ENCODE measurements at places on chromosomes 2 and 18.

DNA sequence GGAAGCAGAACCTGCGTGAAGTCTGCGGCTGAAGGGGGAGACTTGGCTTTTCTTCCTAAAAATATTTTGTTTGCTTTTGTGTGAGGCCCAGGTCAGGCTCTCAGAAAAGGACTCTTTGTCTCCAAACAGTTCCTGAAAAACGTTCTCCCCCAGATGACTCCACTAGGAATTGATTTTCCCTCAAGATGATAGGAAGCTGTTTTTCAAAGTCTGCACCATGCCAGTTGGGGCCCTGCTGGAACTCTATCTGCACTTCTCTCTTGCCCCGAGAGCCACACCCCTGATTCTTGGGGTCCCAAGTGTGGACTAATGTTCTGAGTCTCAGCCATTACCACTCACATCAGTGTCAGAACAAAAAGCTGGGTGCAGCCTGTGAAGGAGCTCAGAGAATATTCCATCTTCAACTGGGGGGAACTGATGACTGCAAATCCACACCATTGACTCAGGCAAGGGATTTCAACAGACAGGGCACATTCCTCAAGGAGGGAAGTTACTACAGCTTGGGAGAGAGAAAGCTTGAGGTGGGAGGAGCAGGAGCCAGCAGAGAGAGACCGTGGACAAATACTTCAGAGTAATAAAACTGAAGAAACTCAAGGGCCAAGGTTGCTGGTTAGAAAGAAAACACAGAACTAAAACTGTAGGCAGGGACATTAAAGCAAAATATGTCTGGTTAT lies 768.3 kb downstream of the RNF144A start:
- no peak for DNase-seq

GRCh38 chr18:62982600-62983251 lies 267.4 kb downstream of the PHLPP1 start:
- DNase-seq = peak; percentile 65

- DNase-seq = no peak
Observed at GRCh38 chr2:97693476-97693875, 19.9 kb upstream of the ZAP70 start.

GRCh38 chr2:52345082-52345481 lies 1313.2 kb upstream of the NRXN1 start:
- no peak for DNase-seq

DNA sequence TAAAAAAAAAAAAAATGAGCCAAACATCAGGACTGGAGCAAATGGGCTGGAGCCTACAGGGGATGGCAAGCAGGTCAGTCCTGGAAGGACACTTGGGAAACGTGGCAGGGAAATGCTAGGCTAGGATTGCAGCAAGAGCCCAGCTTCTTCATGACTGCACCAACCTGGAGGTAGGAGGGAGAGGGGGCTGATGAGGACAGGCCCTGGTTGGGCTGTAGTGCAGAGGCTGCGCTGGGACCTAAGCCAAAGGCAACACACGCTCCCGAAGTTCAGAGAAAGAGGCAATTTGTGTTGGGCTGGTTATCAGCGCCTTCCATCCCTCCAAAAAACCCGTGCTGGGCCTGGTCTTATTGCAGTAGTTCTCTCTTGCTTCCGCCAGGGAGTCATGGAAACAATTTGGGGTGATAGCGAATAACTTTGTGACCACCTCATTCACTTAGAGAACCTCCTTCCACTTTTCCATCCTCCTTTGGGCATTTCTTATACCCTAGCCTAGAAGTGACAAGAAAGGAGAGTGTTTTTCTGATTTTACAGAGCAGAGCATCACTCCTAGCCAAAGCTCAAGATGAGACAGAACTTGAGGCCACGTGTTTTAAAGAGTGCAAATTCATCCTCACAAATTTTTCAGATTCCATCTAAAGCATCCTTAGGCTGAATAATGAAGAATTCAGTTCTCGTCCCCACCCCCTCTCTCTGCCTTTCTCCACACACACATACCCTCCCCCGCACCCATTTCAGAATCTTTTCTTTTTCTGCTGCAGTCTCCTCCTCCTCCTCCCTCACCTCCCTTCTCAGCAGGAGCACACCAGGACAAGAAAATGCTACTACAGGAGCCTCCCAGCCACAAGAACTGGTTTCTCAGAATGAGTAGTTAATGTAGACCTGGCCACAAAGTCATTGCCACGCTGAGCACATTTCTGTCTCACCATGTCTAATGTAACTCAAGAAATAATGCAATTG lies 82.5 kb upstream of the STPG4 start:
- no peak for DNase-seq

DNA sequence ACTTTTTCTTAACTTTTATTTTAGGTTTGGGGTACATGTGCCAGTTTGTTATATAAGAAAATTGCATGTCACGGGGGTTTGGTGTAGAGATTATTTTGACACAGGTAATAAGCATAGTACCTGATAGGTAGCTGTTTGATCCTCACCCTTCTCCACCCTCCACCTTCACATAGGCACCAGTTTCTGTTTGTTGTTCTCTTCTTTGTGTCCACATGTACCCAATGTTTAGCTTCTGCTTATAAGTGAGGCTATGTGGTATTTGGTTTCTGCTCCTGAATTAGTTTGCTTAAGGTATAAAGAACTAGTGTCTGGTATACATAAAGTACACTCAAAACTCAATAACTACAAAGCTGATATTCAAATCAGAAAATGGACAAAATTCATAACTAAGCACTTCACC lies 654.6 kb upstream of the LINC00305 start:
- no peak for DNase-seq

GRCh38 chr2:88669482-88670214 lies 21.8 kb upstream of the RPIA start:
- peak; percentile 66 for DNase-seq

GRCh38 chr18:57447154-57447621 lies 12.0 kb downstream of the ONECUT2 start:
- DNase-seq = no peak

DNA sequence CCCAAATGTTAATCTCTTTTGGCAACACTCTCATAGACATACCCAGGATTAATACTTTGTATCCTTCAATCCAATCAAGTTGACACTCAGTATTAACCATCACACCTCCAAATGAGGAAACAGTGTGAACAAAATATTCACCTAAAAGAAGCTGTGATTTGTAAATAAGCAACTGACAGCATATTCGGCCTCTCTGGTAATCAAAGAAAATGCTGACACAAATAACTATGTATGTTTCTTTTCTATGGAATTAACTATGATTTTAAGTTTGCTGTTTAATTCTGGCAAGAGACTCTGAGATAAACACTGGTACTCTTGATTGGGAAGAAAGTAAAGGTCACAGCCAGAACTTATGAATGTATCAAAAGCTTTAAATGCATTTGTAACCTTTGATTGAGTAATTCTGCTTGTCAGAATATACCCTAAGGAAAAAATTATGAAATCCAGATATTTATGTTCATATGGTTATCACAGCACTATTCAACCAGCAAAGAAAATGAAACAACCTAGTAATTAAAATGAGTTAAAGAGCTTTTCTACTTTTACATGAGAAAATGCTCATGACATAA lies 3.6 kb upstream of the GYPC start:
- no peak for DNase-seq

DNA sequence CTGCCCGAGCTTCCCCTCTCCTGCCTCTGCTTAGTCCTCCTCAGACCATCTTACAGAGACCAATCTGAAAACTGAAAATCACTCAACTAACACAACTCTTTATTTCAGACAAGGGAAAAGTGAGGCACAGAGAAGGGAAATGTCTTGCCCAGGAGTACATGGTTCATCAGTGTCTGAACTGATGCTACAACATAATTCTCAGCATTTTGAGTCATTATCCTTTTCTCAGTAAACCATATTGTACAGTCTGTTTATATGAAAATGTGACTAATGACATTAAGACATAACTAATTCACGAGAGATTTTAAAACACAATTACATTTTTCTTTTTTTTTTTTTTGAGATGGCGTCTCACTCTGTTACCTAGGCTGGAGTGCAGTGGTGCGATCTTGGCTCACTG lies 62.7 kb downstream of the ITSN2 start:
- no peak for DNase-seq

GRCh38 chr2:8080063-8080462 lies 601.8 kb upstream of the ID2 start:
- no peak for DNase-seq

DNA sequence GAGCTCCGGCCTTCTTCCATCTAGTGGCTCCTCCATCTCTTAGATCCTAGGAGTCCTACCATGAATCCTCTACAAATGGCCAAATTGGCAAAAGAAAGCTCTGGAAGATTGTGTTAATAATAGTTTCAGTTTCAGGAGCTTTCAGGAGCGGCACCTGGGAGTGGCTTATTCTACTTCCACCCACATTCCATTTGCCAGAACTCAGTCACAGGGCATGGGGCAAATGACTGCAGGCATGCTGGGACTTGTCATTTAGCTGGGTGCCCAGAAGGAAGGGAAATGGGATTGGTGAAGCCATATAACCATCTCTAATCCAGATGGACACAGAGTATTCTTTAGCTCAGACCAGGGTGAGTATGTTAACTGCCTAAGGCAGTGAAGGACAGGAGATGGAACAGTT lies 3.6 kb upstream of the LRATD1 start:
- peak; percentile 59 for DNase-seq

- peak; percentile 54 for DNase-seq
Observed at GRCh38 chr2:95323347-95324155, 26.4 kb downstream of the KCNIP3 start.

DNA sequence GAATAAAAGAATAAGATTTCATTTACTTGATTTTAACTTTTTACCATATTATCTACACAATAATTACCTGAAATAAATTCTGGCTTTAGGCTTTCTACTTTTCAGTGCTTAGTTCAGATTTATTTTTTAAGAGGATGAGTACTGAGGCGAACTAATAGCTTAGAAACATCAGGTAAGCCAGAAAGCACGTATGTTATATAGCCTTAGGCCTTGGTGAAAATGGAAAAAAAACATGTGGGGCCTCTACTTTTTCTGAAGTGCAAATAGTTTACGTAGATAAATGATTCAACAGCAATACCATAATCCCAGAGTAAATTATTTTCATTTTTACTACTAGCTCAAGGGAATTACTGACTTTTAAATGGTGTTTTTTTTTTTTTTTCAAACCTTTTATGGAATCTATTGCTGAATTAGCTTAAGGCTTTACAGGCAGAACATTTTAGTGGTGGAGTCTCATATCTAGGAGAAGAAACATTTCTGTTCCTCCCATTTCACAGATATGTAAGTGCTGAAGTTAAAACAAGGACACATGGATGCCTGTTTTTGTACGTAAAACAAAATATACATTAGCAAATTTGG lies 6.2 kb downstream of the CPS1 start:
- DNase-seq = no peak

DNA sequence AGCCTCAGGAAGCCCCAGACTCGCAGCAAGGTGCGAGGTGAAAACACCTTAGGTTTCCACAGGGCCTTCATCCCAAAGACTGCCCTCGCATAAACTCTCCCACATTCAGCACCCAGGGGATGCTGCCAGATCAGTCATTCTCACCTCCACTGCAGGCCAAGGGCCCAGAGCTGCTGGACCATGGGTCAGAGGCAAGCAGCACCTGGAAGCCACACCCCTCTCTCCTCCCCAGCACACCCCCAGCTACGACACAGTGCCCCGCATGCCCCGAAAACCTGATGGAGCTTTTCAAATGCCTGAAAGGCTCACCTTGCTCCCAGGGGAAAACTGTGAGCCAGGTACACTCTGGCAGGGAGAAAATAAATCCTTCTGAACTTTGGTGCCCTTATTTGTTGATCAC lies 31.9 kb upstream of the LDLRAD4 start:
- DNase-seq = no peak

DNA sequence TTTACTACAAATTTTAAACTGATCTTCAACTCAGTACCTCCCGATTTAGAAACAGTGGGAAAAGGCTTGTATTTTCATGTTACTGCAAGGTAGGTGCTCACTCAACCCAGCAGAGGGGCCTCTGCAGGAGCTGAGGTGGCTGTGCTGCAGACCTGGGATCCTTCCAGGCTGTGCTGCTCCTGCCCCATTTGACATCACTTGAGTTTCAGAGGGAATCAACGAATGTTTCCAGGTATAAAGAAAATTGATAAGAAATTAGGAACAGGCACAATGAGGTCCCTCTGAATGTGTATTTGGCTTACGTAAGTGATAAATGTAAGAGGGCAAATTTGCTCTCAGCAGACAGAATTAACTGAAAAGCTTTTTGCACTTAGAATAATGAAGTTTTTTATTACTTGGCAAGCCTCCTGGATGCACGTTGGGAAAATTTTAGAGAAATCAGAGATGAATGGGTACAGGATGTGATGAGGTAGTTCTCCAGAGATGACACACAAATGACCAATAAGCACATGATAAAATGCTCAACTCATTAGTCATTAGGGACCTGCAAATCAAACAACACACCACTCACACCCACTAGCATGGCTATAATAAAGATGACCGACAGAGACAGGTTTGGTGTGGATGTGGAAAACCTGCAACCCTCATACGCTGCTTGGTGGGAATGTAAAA lies 114.0 kb downstream of the NOL10 start:
- DNase-seq = no peak

- DNase-seq = no peak
Observed at GRCh38 chr2:174259981-174260380, 11.6 kb upstream of the OLA1 start.

GRCh38 chr2:127220102-127220767 lies at the start of gene CYP27C1:
TSS of gene CYP27C1 (minus strand) at chr2:127220299. CDS start at chr2:127220270, 29 bp downstream.
- DNase-seq = no peak

GRCh38 chr2:156309167-156309566 lies 23.4 kb downstream of the NR4A2 start:
- no peak for DNase-seq

DNA sequence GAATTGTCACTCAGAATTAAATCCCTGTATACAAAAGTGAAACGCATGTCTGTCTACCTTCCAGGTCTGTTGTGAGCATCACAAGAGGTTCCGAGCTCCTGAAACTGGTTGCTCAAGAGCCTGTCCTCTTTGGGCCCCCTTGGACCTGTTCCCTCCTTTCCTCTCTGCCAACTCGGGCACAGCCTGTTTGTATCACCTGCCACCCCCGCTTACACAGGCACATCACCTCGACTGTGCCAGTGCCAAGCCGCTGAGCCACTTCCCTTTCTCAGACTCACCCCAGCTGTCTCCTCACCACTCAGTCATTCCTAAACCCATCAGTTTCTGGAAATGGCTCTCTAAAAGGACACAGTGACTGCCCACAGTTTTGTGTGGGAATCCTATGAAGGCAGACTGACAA lies 3.1 kb downstream of the EFR3B start:
- no peak for DNase-seq

- DNase-seq = peak; percentile 10
Observed at GRCh38 chr2:165573534-165574461, 104.3 kb downstream of the CSRNP3 start.
